ENCODE measurements at places on chromosomes 4 and X.

DNA sequence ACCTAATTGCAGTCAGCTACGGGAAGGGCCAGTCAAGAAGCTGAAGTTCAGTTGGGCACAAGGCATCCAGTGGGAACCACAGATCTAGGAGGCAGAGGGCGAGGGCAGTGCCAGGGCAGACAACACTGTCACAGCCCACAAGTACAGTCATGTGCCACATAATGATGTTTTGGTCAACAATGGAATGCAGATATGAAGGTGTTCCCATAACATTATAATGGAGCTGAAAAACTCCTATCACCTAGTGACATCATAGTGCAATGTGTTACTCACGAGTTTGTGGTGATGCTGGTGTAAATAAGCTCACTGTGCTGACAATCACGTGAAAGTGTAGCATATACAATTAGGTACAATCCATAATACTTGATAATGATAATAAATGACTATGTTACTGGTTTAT, 4.5 kb upstream of the TMEM255A start:
- no peak for DNase-seq

DNA sequence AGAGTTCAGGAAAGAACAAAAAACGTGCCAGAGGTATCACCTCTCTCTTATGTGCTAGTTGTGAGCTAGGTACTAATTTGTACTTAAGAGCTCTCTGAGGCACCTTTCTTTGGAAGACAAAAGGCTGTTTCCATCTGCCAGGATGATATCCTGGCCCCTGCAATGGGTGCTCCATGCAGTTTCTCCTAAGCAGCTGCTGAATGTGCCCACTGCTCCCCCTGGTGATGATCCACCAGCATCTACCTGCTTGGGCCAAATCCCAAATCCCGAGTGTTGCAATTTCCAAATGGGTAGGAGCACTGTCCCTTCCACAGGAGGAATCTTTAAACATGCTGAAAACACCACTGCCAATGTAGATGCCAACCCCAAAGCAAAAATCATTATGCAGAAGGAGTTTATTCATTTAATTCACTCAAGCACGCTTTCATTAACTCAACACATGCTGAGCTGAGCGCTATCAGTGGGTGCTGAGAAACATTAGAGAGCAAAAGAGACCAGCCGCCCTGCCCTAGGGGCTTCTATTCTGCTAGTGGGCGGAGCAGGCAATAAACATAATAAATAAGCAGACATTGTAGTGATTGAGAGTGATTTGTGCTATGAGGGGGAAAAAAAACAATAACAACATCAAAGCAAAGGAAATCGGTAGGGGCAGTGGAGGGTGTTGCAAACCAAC, 69.6 kb upstream of the C4orf50 start:
- no peak for DNase-seq

DNA sequence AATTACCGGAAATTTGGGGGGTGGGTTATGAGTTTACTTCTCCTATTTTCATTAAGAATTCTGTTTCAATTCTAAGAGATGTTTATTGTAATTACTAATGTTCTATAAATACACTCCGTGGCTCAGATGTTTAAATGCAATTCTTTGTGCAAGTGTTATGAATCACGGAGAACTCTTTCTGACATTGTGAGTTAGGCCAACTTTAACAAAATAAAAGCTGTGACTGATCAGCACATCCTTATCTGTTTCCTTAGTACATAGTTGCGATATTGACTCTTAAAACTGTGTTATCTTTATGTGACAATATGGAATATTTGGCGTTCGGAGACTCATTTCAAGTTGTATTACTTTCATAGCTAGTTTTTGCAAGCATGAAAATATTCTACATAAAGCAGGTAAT, 902 bp downstream of the KLHL4 start:
- DNase-seq = no peak

DNA sequence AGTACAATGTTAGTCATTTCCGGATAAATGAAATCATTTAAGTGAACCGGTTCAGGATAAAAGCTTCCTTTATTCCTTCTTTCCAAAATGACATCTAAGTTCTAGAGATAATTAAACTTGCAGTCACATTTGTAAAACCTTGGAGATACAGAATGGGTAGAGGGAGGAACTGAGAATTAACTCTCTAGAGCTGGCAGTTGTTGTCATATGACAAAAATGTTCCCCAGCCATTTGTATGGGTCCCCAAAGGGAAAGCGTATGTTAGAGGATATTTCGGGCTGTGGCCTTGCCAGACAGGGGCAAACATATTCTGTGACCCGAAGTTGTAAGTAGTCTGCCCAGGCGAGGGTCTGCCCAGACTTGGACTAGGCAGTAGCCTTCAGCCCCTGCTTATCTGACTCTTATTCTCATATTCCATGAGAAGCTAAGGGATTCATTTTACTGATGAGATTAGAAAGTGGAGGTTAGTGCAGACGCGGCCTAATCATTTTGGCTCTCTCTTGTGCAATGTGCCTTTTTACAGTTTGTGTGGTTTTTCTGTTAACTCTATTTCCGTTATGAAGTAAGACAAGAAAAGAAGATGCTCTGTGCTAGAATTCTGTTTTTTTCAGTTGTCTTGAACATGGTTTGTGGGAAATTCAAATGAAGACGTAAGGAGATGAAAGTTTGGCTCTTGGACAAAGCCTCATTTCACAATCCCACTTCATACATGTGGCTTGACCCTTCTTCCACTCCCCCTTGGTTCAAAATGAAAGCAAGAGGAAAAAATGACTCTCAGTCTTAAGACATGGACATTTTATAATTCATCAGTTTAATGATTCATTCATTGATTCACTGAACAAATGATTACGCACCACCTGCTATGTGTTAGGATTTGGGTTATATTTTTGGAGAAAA, 2394.2 kb upstream of the AGA start:
- DNase-seq = no peak

- DNase-seq = no peak
Measured at GRCh38 chr4:62644372-62644771, 1444.2 kb downstream of the ADGRL3 start.

DNA sequence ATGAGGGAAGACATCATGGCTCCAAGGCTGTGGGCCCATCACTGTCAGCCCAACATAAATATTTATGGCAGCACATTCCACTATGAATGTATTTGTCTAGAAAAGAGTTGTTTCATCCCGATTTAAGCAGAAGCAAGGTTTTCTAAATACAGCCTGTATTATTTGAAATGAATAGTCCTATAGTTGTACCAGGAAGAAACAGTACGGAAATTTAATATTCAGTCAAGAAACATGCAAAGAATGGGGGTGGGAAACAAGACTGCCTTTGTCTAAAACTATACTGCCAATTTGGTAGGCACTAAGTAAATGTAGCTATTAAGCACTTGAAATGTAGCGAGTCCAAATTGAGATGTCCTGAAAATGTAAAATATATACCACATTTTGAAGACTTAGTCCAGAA, 69.1 kb downstream of the MOSPD2 start:
- no peak for DNase-seq

GRCh38 chr4:125198916-125199315, 115.8 kb upstream of the FAT4 start:
- DNase-seq = no peak
